ENCODE measurements at places on chromosomes 11 and 22.

GRCh38 chr11:122756417-122756816, 81.9 kb upstream of the CRTAM start:
- DNase-seq = no peak

GRCh38 chr22:46422896-46423295, 87.4 kb downstream of the TRMU start:
- no peak for DNase-seq

GRCh38 chr11:117907276-117908108, 21.7 kb downstream of the TMPRSS13 start:
- peak; percentile 36 for DNase-seq

DNA sequence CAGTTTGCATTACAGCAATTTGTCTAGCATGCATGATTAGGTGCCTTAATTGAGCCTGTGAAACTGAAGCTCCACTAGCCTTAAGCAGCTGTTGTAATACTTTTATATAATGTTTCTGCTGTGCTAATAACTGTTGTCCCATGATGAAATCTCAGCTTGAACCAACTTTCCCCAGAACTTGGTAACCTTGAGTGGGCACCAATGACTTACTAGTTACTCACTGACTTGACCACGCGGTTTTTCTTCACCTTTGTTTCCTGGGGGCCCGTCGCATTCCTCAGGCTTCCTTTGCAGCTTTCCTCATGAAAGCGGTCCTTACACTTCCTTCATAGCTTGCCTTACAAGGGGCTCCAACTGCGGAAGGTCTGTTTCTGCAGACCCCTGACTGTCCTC, 11.2 kb upstream of the GLYATL1 start:
- DNase-seq = no peak

GRCh38 chr11:122897606-122898210, 15.1 kb downstream of the JHY start:
- no peak for DNase-seq

- no peak for DNase-seq
Observed at GRCh38 chr11:78277314-78277994, 88.7 kb downstream of the USP35 start.

DNA sequence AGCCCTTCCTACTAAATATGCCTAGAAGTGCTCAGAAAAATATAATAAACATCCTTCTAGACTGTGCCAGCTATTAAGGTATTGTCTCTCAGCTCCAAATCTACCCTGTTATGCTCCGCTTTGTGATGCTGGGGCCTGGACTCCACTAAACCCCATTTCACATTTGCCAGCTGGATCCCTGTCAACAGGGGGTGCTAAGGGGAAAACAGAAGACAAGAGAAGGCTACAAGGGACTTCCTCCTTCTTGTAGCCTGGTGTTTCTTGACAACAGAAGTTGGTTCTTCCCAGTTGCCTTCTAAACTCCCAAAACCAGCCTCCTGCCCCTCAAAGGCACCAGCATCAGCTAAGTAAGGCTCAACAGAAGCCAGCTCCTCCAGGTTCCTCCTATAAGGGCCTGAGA, 5.2 kb downstream of the NUMA1 start:
- DNase-seq = no peak

GRCh38 chr11:40384991-40385390, 1074.5 kb downstream of the LRRC4C start:
- peak; percentile 8 for DNase-seq

Measured in amniotic stem cell (primary cell).